Transverse colon (tissue), 4 donors: ENCODE measurements at places on chromosomes 13 and 19.

GRCh38 chr13:74134777-74135325 is 647 bp upstream of the KLF12 start:
- peak; percentile 75 for DNase-seq

GRCh38 chr13:30647420-30647819 is 29.7 kb downstream of the USPL1 start:
- DNase-seq, result no peak

DNA sequence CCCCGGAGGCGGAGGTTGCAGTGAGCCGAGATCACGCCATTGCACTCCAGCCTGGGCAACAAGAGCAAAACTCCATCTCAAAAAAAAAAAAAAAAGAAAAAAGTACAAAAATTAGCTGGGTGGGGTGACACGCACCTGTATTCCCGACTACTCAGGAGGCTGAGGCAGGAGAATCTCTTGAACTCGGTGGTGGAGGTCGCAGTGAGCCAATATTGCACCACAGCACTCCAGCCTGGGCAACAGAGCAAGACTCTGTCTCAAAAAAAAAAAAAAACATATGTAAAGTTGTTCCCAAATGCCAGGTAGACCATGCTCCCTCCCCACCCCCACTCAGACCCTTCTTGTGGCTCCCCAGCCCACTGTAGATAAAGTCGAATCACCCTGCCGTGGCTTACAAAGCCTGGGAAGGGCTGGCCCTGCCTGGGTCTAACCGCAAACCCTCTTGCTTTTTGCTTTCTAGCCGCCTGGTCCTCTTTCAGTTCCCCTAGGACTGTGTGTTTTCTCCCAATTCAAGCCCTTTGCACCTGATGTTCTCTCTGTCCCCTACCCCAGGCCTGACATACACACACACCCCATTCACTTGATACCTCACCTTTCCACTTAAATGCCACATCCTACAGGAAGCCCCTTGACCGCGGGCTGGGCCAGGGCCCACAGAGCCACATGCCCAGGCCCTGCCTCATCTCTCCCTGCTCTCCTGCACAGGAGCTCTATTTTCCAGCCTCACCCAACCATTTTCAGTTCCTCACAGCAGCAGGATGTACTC is 34.4 kb downstream of the MAP4K1 start:
- DNase-seq, result peak; percentile 24

- DNase-seq, result peak; percentile 59
These were observed at the start of gene APLP1 for GRCh38 chr19:35868172-35868822. Gene APLP1, plus strand, starts transcription at chr19:35868574. Its CDS starts 63 bp downstream, at chr19:35868637.

- DNase-seq, result no peak
These were observed 25.1 kb downstream of the CARD8 start for GRCh38 chr19:48230555-48231129.

DNA sequence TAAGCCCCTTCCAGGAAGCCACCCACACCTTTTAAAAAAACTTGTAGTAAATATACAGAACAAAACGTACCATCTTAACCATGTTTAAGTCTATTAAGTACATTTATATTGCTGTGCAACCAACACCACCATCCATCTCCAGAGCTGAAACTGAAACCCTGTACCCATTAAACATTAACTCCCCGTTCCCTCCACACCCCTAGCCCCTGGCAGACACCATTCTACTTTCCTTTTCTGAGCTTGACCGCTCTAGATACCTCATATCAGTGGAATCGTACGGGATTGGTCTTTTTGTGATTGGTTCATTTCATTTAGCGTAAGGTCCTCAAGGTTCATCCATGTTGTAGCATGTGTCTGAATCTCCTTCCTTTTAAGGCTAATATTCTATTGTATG is 13.0 kb upstream of the SPATA13 start:
- peak; percentile 38 for DNase-seq

GRCh38 chr13:36059321-36059720 is 71.9 kb downstream of the DCLK1 start:
- no peak for DNase-seq

- DNase-seq, result no peak
These were observed 3.2 kb downstream of the TMIGD2 start for GRCh38 chr19:4298810-4299550.

DNA sequence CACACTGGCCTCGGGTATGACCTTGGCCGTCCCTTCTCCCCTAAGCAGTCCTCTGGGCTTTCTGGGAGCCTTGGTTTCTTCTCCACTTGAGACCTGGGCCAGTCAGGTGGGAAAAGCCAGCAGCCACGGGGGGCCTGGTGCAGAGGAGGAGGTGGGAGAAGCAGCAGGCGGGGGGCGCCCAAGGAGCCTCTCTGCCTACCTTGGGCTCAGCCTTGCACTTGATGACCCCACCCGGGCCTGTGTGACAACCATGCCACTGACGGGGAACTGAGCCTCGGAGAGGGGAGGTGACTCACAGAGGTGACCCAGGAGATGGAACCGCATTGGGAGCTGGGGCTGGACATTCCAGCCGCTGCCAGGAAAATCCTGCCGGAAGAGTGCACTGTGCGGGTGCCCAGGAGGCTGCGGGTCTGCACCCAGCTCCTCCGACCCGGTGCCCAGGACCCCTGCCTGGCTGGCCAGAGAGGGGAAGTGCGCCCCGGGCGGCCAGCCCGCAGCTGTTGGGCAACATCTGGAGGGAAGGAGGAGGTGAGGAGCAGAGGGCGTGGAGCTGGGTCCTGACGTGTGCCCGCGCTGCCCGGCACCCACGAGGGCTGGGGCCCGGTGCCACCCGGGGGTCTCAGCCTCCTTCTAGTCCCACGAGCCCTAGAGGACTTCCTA is 23.4 kb upstream of the SLC7A10 start:
- no peak for DNase-seq

DNA sequence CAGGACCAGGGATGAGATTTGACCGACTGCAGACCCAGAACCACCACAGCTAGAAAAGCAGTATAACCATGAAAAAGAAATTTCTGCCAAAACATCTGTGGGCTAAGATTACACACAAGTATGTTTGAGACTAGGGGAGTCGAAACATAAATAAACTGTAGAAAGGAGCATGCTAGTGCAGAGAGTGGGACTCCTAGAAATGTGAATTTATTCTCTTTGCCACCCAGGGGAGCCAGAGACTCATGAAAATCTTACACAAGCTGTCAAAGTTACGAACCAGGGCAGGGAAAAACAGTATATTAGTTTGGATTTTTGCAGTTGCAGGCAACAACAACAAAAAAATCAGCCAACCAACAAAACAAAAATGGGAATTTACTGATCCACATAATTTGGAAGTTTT is 12.3 kb upstream of the HSPH1 start:
- DNase-seq, result no peak

DNA sequence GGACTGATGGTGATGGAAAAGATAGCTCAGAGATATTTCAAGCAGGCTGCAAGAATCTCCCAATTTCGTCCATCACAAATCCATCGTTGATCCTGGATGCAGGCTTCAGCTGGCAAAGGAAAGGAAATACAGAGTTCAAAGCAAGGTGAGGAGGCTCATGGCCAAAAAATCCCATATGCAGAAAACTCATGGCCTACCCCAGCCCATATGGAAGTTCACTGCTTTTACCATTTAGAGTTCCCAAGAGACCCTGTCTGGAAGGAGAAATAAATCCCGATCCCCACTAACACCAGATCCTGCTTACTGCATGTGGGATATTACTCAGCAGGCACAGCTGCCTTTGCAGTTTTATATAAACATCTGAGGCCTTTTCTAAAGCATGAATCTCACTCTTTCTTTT is 412.9 kb upstream of the SPRY2 start:
- DNase-seq, result no peak

DNA sequence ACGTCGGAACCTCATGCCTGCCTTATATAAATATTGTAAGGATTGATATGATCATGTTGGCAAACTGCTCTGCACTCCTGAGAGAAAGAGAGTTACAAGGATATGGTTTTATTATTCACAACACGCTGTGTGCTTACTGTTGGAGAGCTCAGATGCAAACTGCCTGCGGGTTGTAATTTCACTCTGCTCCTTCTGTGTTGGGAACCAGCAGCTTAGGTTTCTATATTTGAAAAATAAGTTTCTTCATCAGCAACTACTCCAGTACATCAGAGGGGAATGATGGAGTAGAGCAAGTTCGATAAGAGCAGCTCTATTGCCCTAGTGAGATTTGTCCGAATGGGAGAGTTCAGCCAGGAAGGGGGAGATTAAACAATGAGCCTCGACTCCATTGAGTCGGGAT is 106.9 kb upstream of the UBL3 start:
- DNase-seq, result no peak

GRCh38 chr19:46984077-46985010 is 35.3 kb upstream of the NPAS1 start:
- DNase-seq, result no peak

DNA sequence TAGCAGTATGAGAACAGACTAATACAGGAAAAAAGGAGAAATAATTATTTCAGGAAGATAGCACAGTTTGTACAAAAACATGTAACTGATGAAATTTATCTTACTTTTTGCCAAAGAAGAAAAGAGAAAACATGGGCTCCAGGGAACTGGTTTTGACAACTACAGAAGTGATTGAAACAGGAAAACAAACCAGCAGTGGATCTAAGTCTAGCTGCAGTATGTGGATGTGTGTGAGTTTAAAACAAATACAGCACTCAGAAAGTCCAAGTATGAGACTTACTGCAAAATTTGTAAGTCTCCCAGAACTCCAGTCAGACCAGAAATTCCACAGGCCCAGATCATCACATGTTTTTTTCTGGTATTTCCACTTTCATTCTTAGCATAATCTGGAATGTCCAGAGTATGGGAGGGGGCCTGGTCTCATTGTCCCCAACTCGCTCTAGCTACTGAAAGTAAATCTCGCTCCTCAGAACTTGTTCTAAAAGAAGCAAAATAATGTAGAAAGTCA is 259.5 kb downstream of the NHLRC3 start:
- no peak for DNase-seq

- no peak for DNase-seq
These were observed 264.7 kb downstream of the DACH1 start for GRCh38 chr13:71602344-71602743.

GRCh38 chr19:7535998-7536695 is 630 bp downstream of the PNPLA6 start:
- no peak for DNase-seq
